ENCODE measurements at places on chromosomes 3 and 15. TPM values are rescaled to one million over a fixed set of nuclear protein-coding genes. Genes with fewer than 3 reads are reported as not detected.

GRCh38 chr3:19139863-19140262, 8.4 kb upstream of the KCNH8 start:
- DNase-seq = no peak

DNA sequence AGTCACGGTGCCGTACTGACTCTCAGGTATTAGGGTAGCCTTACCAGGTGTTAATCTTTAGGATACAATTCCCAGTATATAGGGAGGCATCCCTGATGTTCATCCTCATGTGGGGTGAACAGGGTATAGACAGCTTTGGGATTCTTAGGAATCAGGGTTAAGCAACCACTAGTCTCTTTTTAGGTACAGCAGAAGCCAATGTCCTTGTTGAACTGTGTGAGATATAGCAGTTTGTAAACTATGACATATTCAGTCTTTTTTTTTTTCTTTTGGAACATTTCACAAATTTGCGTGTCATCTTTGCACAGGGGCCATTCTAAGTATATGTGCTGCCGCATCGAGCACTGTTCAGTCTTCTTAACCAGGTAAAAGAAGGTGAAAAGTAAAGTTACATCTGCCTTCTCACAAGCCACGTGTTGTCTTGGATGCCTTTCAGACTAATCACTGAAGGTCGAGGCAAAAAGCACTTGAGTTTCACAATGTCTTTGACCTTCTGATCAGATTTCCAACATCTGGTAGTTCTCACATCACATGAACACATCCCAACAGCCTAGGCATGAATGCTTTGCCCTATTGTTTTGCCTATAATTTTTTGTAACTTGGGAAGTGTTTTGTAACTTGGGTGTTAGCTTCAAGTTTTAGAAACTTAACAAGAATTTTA, 17.2 kb downstream of the TSEN2 start:
- DNase-seq = peak; percentile 53

Gene MLH1
- 59.9 TPM for total RNA-seq

- DNase-seq = peak; percentile 58
Measured at GRCh38 chr3:72299823-72300222, 514.9 kb upstream of the PROK2 start.

GRCh38 chr3:45103753-45104714, 42.1 kb downstream of the CDCP1 start:
- no peak for DNase-seq

Gene SLC28A2
- total RNA-seq = not detected
